Activated T-helper 1 cell treated with Interleukin-2 at 50 U/mL for 16 hours (primary cell): ENCODE measurements at places on chromosomes 7 and 10.

DNA sequence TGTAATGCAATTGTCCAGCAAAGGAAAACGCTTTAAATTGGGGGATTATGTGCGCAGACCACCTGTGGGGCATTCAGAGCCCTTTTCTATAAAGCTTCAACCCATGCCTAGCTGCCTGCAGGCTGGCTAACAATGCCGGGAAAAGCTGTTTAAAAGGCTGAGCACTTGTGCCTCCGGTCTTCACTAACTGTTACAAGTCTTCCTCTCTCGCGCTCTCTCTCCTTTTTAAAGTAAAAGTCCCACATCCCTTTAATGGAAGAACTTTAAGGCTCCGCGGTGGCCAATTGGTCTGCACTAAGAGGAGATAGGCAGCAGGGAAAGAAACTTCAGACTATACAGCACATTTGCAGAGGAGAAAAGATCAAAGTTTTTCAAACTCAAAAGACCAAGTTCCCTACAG lies 4.6 kb downstream of the FZD8 start:
- no peak for DNase-seq

DNA sequence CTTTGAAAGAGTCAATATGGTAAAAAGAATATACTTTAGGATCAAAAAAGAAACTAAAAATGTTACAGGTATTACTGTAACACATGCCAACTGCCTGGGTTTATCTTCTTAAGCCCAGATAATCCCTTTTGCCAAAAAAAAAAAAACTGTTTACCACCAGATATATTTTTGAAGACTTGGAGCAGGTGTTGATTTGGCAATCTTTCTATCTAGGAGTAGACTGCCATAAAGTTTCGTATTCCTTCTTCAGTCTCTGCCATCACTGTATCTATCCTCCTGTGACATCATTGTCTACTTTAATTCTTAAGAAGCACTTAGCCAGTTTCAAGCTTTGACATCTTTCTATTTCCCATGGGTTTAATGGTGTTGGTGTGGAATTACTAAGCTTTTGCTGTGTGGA lies 161.0 kb downstream of the ST7 start:
- DNase-seq = no peak

GRCh38 chr10:86663576-86664339 lies 4.6 kb upstream of the LDB3 start:
- no peak for DNase-seq

GRCh38 chr7:78226059-78226719 lies 427.6 kb downstream of the PHTF2 start:
- no peak for DNase-seq

DNA sequence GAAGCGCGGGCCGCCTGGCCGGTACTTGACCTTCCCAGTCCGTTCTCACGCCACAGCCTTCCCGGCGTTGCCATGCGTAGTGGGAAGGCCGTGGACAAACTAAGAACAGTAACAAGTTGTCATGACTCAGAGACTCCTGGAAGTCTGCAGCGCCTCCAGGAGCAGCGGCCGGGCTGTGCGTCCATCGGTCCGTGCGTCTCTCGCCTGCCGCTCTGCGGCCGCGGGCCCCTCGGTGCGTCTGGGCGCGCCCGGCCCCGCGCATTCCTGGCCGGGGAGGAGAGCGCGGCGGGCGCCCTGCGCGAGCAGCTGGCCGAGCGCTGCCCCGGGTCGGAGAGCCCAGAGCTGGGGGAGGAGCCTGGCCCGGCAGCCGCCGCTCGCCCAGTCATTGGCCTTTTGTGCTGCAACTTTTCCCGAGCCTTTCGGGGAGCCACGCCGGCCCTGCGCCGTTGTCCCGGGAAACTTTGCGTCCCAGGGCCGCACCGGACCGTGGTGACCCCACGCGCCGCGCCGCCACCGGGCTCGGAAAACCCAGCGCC lies 123.7 kb downstream of the TACC2 start:
- DNase-seq = no peak

GRCh38 chr10:96651998-96652431 lies 65.2 kb upstream of the TM9SF3 start:
- no peak for DNase-seq

DNA sequence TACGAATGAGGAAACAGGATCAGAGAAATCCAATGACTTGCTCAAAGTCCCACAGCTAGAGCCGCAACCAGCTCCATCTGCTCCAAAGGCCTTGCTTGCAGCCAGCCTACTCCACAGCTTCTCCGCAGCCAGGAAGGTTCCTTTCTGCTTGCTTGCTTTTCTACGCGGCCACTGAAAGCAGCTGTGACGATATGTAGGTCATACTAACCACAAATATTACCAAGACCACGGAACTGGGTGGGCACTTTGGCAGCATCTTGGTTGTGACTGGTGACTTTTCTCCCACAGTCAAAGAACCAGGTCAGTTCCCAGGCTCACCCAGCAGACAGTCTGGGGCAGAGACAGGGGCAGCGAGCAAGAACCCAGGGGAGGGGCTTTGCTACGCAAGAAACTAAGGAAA lies 86.4 kb downstream of the FAM53B start:
- DNase-seq = no peak

- no peak for DNase-seq
Observed at GRCh38 chr10:132247943-132248342, 59.8 kb downstream of the STK32C start.

- DNase-seq = no peak
Observed at GRCh38 chr7:100093054-100093453, 4.3 kb downstream of the COPS6 start.

- DNase-seq = no peak
Observed at GRCh38 chr10:103849880-103850571, 5.3 kb downstream of the SH3PXD2A start.

- DNase-seq = no peak
Observed at GRCh38 chr7:3289996-3290395, 11.1 kb upstream of the SDK1 start.

DNA sequence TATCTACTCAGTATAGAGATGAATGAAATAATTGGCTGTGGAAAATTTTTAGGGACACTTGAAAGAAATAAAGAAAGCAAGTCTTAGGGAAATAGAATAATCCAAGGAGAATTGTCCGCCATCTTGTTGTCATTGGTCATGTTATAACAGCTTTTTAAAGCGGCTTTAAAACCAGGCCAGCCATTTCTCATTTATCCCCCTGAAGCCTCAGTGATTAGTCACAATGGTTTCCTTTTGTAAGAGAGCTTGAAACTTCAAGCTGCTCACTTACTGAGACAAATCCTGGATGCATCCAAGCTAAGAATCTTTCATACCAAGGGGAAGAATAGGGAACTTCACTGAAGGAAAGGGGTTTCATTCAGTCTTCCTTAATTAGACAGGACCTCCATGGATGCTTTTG lies 67.9 kb downstream of the SGCE start:
- DNase-seq = no peak

- DNase-seq = no peak
Observed at GRCh38 chr7:10797157-10797556, 176.5 kb upstream of the PHF14 start.
